RKO (cell line): ENCODE measurements at places on chromosomes 3 and 15.

- DNase-seq, result no peak
These were observed 237.8 kb downstream of the OPA1 start for GRCh38 chr3:193830791-193831191.

GRCh38 chr3:30934208-30934550 is 39.7 kb upstream of the GADL1 start:
- peak; percentile 14 for DNase-seq

DNA sequence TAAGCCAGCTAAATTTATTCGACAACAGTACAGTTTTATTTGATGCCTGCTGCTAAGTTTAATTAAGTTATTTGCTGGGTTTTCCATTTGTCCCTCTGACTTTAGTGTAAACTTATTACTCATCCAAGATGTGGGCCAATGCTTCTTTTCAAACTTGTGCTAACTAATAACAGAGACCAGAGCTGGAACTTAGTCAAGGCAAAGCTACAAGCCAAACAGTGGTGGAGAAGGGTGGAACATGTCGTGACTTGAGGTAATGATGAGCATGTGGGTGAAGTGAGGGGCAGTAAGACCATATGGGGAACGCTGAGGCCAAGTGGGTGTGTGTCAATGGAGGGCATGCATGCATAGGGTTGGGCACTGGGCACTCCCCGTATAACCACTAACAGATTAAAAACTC is 63.9 kb downstream of the NMD3 start:
- no peak for DNase-seq

DNA sequence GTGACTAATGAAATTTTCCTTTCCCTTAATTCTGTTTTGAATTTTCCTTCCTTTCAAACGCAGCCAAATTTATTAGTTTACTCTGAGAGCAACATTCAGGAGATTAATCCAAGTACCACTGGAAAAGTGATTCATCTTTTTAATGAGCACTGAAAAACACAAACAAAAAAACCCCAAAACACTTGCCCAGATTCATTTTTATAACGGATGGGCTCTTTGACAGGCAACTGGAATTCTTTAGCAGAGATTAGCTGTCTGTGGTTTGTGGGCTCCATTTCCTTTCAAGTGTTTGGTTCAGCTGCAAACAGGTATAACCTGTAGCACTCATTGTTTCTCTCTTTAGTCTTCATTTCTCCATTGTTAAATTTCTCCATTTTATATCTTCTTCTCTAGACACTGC is 3.1 kb upstream of the POLR2M start:
- no peak for DNase-seq

DNA sequence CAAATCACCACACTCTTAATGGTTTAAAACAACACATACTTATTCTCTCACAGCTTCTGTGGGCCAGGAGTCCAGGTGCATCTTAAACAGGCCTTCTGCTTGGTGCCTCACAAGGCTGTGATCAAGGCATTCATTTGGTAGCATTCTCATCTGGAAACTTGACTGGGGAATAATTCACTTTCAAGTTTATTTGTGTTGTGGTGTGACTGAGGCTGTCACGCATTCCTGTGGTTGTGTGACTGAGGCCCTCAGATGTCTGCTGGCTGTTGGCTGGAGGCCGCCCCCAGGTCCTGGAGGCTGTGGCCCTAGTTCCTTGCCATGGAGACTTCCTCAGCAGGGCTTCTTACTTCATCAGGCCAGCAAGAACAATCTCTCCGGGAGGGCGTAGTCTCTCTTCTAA is 16.9 kb upstream of the FAM3D start:
- DNase-seq, result no peak
